ENCODE measurements at places on chromosomes 7 and 10.

DNA sequence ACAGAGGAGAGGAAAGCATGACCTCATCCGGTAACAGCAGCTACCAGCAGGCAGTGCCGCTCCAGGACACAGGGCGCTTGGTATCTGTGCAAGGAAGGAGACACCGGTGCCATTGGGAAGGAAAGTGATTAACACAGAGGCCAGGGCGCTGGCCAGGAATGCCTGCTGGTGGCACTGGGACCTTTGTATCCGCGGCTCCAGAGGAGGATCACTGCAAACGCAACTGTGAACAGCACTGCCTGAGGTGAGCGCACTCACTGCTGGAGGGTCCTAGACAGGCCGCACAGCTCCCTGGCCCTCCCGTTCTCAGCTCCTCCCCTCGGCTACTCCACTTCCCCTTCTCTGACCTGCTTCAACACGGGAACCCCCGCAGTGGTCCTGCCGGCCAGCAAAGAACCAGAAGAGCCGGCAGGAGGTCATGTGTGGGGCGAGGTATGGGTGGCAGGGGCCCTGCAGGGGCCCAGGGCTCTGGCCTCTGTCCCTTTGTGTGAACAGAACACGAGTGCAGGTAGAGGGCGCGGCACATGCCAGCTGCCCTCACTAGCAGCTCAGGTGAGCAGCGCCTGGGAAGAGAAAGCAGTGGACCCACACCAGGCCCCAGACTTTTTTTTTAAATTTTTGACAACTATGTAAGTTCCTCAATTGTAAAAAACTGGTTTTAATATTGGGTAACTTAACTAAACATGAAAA, 107.6 kb downstream of the VIPR2 start:
- DNase-seq: no peak

DNA sequence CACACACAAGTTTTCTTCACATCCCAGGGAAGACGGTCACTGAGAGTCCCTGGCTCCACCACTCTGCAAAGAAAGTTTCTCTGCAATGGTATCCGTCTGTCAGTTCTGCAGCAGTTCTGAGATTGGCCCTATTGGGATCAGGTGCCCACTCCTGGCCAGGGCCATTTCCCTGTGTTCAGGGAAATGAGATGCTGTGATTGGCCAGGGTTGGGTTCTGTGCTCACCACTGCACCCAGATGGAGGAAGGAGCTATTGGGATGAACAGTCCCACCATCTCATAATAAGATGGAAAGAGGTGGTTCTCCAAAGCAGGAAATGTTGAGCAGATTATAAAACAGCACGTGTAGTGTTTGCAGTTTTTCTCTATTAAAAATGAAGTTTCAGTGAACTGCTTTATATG, 13.3 kb upstream of the PIP4K2A start:
- DNase-seq: no peak

GRCh38 chr7:20786049-20786412, 655 bp downstream of the SP8 start:
- DNase-seq: no peak

GRCh38 chr10:27052656-27053055, 47.6 kb downstream of the ANKRD26 start:
- DNase-seq: no peak

DNA sequence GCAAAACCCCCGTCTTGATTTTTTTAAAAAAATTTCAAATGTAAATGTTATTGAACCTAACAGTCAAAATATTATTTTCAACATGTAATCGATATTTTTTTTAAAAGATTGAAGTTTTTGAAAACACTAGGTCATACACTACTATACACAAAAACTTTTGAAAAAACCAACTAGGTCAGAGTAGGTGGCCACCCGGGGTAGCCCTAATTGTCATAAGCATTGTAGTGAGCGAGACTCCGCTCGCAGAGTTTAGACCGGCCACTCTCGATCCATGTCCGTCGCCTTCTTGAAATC, 417 bp downstream of the RFC2 start:
- DNase-seq: no peak

GRCh38 chr10:34889004-34889869, 74.1 kb upstream of the PARD3 start:
- no peak for DNase-seq

- no peak for DNase-seq
Observed at GRCh38 chr7:30286749-30287148, 2.4 kb downstream of the ZNRF2 start.

DNA sequence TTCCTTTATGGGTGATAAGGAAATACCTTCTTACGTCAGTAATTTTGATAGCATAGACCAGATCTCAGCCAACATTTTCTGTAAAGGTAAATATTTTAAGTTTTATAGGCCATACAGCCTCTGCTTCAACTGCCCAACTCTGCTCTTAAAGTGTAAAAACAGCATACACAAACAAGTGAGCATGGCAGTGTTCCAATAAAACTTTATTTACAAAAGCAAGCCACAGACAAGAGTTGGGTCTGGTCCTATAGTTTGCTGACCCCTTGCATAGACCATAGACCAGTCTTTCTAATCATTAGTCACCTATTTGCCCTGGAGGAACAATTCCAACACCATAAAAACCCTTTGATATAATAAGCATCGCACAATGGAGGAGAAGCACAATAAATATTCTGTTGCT, 398.8 kb downstream of the SFMBT2 start:
- DNase-seq: no peak

GRCh38 chr10:21724687-21725367, 190.8 kb downstream of the MLLT10 start:
- peak; percentile 58 for DNase-seq

GRCh38 chr7:119197172-119197876, 972.8 kb downstream of the ANKRD7 start:
- DNase-seq: no peak

GRCh38 chr10:110613341-110613995, 30.7 kb upstream of the RBM20 start:
- DNase-seq: no peak

DNA sequence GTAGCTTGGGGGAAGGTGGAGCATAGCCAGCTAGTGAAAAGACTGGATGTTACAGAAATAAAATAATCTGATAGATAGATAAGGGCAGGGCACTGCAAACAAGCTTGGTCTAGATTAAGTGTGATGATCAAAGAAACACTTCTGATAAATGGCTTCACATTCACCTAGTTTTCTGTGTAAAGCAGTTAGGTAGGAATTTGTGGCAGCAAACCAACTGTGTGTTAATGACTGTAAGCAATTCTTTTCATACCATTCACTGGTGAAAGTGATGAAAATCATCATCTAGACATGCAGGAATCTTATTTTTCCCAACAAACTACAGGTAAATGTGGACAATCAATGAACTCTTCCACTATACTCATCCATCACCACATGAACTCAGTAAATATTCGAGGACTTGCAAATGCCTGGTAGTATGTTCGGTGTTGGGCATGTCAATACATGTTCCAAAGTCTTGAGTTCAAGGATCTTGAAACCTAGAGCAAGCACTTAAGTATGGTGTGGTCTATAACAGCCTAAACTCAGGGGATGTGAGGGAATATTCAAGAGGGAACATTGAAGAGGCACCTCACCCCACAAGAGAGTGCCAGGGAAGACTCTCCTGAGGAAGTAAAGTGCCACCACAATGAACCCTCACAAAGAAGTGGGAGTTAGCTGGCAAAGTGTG, 20.5 kb downstream of the PON3 start:
- DNase-seq: no peak

DNA sequence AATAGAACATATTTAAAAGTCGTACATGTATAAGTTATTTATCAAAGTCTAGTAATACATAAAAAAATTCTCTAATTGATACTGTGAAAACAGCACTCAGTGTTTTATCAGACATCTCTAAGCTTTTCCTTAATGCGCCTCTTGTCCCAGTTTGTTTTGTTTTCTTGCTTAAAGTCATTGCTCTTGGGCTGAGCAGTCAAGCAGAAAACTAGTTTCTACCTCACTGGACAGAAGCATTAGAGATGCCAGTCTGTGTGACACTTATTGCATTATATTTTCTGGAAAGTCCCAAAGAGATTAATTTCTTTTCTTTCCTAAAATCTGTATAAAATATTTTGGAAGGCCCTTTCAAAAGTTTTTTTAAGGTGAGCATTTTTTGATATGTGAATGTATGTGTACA, 236.2 kb downstream of the PCLO start:
- no peak for DNase-seq

GRCh38 chr10:18473424-18474117, 177.8 kb downstream of the NSUN6 start:
- no peak for DNase-seq

- DNase-seq: no peak
Observed at GRCh38 chr7:47587351-47587750, 5.4 kb upstream of the TNS3 start.

DNA sequence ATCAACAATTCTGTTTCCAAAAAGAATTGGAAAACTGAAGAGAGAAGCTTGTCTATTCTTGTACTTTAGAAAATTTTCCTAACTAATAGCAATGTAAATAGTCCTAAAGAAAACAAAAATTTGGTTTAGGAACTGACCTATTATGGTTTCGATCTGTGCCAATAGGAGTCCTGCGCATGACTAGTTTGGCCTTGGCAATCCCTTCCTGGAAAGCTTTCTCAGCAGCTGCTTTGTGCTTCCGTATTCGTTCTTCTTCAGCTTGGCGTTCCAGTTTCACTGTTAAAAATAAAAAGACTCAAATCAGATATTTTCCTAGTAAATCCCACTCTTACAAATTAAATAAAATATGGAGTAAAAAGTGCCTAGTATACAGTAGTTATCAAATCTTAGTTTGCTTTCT, 36.6 kb downstream of the FZD9 start:
- no peak for DNase-seq
